Hematopoietic multipotent progenitor cell treated with erythropoietin and hydrocortisone succinate and interleukin-3 and kit ligand, for 4 days (in vitro differentiated cells): ENCODE measurements at places on chromosomes 13 and 19.

GRCh38 chr13:110572778-110573118 lies 11.2 kb upstream of the RAB20 start:
- DNase-seq, result no peak

GRCh38 chr19:40521276-40521675 lies 54.5 kb downstream of the SPTBN4 start:
- peak; percentile 57 for DNase-seq

DNA sequence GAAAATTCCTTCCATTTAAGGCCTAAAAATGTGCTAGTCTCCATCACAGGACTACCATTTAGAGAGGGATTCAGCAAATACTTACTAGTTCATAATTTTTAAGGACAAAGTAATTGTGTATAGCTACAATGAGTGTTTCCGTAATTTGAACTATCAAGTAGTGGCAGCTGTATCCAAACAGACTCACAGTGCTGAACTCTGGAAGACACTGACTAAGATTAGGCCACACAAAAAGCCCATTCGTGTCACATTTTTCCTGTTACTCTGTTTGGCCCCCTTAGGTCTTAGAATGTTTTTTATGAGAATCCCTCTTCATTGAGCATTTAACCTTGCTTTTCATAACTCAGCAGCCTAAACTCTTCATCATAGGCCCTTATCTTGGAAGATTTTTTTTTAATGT lies 731.2 kb upstream of the PCDH9 start:
- no peak for DNase-seq

- no peak for DNase-seq
Measured at GRCh38 chr19:5484398-5485285, 29.4 kb downstream of the ZNRF4 start.

DNA sequence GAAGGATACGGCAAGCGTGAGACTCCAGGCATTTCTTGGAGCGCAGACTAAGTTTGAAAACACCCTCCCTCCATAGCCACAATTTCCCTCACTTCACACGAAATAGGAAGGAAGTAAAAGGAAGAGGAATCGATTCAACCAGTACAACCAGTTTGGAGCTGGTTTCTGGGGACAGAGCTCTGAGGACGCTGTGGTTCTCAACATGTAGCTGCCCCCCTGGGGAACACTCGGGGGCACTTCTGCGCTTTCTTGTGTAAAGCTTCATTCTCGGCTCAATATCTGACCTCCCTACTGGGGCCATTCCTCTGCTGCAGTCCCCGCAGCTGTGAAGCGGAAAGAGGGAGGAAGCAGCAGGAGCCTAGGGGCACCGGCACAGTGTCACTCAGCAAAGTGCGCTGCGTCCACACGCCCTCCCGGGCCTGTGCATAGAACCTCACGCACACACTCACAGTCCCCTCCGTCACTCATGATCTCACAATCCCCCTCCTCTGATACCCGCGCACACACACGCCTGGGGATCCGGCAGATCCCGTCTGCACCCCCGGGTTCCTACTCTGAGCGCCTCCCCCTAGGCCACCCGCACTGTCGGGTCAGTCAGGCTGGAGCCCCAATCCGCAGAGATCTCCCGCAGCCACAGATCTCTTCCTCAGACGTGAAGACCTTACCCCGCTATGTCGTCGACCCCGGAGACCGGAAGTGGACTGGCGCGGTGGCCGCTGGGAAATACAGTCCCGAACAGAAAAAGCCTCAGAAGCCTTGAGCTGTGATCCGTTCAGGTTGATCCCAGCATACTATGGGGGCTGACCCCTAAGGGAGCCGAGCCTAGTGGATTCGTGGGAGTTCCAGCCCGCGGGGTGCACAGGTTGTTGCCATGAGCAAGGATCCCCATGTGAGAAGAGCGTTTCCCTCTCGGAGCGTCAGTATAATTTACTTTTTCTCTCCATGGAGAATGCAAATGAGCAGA lies at the start of gene ZNF780A:
Gene ZNF780A, minus strand, starts transcription at position 703 of the 964 bp plus-strand sequence. CDS start 6,190 bp downstream, outside the sequence.
- peak; percentile 90 for DNase-seq

DNA sequence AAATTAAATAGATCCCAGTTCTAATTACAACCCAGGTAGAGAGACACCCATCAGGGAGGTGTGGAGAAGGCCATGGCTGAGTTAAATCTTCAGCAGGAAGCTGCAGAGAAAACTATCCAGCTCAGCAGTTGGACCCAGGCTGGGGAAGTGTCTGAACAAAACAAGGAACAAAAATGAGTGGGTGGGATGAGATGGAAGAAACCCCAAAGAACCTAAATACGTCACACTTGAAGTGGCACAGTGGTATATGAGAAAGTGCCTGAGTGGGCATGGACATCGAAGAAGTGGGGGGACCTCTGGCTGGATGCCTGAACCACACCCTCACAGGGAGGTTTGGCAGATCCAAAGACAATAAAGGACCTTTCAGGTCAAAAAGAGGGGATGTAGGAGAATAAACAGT lies 3.5 kb upstream of the EPHX3 start:
- no peak for DNase-seq

GRCh38 chr13:79417741-79418140 lies 11.7 kb upstream of the RBM26 start:
- DNase-seq, result no peak

GRCh38 chr19:18438331-18439024 lies 545 bp upstream of the ISYNA1 start:
- peak; percentile 34 for DNase-seq

- peak; percentile 51 for DNase-seq
Measured at GRCh38 chr13:27770809-27771208, 21.5 kb upstream of the GSX1 start.

- DNase-seq, result no peak
Measured at GRCh38 chr19:39970425-39970674, 615 bp upstream of the PSMC4 start.

GRCh38 chr13:102198418-102199311 lies 203.2 kb downstream of the FGF14 start:
- no peak for DNase-seq

DNA sequence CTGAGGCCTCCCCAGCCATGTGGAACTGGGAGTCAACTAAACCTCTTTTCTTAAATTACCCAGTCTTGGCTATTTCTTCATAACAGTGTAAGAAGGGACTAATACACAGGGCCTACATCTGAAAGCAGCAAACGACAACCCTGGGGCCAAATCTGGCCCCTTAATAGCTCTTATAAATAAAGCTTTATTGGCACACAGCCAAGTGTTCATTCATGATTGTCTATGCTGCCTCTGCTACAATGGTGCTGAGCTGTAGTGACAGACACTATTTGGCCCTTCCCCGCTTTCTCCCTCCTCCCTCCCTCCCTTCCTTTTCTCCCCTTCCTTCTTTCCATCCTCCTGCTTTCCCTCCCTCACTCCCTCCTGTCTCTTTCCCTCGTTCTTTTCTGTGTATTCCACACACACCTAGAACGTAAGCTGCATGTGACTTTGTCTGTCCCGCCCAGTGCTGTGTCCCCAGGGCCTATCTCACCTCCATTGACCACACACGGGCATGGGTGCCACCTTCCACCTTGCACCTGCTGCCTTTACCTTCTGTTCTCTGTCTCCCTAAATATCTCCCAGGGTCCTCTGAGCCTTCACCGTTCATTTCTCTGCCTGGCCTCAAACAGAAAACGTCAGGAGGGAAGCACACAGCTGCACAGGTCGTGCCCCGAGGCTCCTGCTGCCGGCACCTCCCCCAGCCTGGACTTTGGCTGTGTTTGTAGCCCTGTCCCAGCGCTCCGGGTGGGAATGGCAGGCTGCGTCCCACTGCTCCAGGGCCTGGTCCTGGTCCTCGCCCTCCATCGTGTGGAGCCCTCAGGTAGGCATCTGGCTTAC lies at the start of gene PROZ:
Gene PROZ, plus strand, starts transcription at position 720 of the 819 bp plus-strand sequence. Its CDS starts 13 bp downstream, at position 733.
- no peak for DNase-seq

DNA sequence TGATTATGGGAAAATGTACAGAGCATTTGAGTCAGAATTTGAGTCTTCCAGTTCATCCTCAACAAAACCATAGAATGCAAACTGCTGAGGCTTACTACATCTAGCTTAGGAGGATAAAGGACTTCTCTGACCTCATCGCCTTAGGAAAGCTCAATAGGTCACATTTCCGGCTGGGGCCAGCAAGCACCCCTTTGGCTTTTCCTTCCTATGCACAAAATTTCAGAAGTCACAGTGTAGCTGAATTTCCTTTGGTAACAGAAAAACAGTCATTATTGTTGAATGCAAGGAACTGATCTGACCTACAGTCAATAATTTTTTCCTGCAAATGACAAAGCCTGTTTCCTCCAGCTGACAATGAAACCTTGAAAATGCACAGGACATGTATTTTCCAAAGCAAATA lies 32.8 kb upstream of the LRCH1 start:
- no peak for DNase-seq

GRCh38 chr13:39530916-39531315 lies 72.1 kb downstream of the LHFPL6 start:
- DNase-seq, result no peak

DNA sequence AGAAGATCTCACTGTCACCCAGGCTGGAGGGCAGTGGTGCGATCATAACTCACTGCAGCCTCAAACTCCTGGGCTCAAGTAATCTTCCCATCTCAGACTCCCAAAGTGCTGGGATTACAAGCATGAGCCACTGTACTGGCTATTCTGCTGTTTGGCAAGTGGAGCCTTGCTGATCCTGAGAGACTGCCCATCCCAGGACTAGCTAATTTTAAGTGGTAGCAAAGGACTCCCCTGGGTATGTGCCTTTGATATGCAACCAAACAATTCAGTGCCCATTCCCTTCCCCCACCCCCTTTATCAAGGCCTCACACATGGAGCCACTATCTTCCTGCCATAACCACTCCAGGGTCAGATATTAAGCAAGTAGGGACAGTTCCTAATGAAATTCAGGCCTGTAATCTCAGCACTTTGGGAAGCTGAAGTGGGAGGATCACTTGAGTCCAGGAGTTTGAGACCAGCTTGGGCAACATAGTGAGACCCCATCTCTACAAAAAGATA lies 17.0 kb upstream of the ZNF460 start:
- DNase-seq, result peak; percentile 77

DNA sequence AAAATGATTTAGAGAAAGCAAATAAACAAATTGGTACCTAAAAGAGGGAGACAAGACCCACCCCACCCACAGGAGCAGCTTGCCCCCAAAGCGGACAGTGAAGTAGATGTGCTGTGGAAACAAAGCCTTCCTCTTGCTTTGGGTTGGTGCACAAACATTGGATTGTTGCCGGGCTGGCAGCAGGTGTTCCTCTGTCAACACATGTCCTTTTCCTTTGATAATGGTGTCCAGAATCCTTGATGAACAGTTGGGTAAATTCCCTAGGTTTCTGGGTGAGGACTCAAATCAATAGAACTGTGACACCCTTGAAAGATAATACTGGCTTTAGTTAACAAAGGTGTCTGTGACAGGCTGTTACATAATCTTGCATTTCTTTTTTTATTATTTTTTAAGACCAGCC lies 311.8 kb downstream of the SPRY2 start:
- no peak for DNase-seq

DNA sequence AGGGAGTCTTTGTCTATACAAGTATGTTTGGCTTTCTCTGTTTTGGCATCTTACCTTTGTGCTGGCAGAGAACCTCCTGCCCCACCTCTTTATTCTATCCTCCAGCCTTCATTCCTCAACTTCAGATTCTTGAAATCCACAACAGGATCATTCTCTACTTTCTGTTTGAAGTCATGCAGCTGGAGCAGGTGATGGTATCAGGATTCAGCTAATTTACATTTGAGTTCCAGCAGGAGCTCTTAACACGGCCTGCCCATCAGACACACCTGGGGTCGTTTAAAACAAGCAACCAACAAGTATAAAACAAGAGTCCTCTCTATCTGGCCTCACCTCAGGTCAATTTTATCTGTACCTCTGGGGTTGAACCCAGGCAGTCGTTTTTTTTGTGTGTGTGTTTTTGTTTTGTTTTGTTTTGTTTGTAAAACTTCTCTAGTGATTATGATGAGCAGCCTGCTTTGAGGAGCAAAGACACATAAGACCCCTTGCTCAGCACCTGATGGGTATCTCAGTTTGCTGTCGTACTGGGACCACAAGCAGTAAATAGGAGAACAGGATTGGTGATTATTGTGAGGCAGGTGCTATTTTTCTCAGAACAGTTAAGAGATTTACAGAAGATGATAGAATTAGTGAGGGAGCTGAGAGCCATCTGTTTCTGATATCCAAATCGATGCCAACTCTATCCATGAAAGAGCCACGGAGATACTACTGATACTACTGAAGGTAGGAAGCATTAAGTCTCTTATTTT lies 78.4 kb downstream of the GPC6 start:
- DNase-seq, result no peak

DNA sequence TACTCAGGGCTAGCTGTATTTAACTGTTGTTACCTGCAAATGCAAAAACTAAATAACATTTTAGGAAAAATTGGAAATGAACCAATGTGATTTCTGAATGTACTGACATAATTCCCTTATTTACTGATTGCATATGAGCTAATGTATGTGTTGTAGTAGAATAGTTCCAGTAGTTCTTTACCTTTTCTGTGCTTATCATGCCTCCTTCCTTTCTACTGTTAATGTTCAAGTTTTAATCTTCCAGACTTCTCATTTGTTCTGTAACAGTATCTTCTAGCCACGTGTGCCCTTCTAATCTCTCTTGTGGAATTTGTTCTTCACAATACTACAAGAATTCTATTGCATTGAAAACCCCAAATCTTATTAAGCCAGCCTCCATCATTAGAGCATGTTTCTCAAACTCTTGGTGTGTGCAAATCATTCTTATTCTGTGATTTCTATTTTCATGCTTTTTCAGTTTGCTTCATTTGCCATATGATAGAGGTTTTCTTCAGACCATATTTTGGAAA lies 17.7 kb downstream of the LSM14A start:
- no peak for DNase-seq

DNA sequence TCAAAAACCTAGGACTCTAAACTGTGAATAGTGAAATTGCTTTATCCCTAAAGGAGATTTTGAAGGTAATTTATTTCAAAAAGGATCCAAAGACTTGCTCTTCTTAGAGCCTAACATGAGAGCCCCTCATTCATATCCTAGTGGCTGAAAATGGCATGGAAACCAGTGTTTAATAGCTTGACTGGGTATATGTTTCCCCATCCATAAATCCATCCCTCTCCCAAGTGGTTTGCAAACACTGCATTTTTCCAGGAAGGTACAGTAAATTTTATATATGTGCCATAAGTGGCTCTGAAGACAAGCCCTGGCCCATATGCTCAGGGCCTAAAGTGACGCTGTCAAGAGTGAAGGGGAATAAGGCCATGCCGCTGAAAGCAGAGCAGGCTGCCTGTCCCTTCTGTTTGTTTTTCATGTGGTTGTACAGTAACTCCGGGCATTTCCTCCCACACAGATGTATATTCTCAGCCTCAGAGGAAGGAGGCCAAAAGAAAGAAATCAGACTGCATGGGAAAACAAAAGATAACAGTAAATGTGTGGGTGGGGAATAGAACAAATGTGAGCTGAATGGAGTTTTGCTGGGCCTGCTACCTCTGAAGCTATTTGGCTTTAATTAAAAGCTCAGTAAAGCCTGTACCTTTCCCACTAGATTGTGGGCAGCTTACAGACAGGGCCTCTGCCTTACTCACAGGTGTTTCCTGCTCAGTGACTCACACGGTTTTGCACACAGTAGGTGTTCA lies 181.9 kb downstream of the PCDH9 start:
- DNase-seq, result peak; percentile 10

DNA sequence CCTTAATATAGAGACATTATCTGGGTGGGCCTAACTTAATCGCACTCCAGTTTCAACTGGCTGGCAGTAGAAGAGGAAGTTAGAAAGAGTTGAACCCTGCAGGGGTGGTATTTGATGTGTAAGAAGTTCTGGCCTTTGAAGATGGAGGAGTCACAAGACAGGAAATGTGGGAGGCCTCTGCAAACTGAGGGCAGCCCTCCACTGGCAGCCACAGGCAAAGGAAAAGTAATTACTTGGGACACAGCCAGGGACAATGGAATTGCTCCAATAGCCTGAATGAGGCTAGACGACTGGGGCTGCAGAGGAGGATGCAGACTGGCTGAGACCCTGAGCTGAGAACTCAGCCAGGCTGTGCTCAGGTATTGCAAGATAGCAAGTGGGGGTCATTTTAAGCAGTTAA lies 703.3 kb upstream of the ARGLU1 start:
- DNase-seq, result no peak

GRCh38 chr13:93249364-93250306 lies 23.0 kb downstream of the GPC6 start:
- no peak for DNase-seq
